Suprapubic skin (tissue), 4 donors: ENCODE measurements at places on chromosomes 5 and 9.

DNA sequence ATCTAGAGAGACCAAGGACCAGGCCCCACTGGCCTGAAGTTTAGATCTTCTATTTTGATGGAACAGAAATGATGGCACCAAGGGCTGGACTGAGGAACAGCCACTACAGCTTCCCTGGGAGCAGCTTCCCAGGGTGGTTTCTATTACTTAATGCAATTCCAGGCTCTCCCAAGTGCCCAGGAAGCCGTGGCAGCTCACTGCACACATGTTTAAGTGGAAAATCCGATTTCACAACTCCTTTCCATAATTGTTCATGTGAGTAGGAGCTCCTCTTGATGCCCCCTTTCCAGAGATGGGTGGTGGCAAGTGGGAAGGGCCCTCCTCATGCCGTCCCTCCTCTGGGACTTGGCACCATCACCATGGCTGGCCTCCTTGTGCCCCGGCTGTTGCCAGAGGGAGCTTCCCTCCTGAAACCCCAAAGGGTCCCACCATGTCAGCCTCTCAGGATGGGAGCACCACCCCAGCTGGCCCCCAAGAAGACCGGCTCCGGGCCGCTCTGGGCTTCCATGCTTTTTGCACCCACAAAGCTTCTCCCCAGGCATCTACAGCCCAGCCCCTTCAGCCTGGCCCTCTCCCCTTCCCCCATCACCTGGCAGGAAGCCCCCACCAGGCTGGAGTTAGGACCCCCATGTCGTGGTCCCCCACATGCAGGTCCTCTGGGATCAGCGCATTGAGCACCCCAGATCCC is 9.1 kb upstream of the UBAC1 start:
- no peak overlapping the region for H3K27ac ChIP-seq
- no peak for DNase-seq

DNA sequence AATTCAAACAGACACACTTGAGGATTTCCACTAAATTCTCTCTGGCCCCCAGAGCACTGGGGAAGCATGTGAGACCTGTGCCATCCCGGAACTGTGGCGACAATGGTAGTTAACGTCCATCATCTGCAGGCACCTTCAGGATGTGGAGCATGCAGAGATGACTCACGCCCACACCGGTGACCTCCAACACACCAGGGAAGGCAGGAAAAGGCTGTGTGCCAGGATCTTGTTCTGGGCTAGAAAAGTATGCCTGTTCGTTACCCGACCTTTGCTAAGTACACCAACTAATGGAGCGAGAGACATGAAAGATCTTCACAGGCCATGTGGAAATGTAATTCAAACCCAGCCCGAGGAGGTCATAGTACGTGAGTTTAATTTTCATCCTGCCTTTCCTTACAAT is 208.8 kb downstream of the MELK start:
- peaks cover 56% of the 10 kb centered on the region for H3K27me3 ChIP-seq
- no peak overlapping the region for H3K27ac ChIP-seq
- H3K4me1 ChIP-seq = no peaks in the 10 kb centered on the region
- H3K4me3 ChIP-seq = no peak overlapping the region
- no peaks in the 10 kb centered on the region for H3K36me3 ChIP-seq

- H3K27me3 ChIP-seq = no peaks in the 10 kb centered on the region
- H3K4me1 ChIP-seq = peaks cover 38% of the 10 kb centered on the region
- no peak overlapping the region for H3K4me3 ChIP-seq
- peak overlapping the region; percentile 26 for H3K27ac ChIP-seq
Observed at GRCh38 chr5:124906339-124907097, 160.1 kb upstream of the ZNF608 start.

DNA sequence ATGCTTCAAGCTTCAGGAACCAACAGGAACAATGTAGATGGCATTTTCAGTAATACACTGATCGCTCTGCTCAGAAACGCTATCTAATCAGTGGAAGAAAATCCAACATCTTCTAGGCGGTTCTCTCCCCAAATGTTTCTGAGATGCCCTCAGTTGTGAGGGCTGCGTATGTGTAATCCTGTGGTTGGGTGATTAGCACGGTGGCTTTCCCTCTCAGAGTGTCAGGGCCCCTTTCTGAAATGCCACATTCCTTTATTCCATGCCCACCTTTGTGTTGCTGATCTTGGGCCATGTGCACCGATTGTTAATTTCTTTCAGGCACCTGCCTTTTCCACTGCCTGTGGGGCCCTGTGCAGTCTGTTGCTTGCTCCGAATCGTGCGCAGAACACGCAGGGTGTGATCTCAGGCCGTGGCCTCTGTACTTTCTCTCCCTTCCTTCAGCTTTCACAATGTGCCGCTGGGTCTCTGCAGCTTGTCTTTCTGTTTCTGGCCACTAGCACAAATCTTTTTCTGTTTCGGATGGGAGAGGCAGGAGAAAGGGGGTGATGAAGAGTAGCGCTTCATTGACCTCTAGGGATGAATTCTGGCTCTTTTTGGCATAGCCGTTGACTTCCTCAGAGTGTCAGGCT is 324.0 kb downstream of the PARP8 start:
- H3K36me3 ChIP-seq = no peaks in the 10 kb centered on the region
- H3K4me3 ChIP-seq = no peak overlapping the region
- H3K4me1 ChIP-seq = no peaks in the 10 kb centered on the region
- H3K27me3 ChIP-seq = no peaks in the 10 kb centered on the region
- no peak for DNase-seq
- no peak overlapping the region for H3K27ac ChIP-seq

DNA sequence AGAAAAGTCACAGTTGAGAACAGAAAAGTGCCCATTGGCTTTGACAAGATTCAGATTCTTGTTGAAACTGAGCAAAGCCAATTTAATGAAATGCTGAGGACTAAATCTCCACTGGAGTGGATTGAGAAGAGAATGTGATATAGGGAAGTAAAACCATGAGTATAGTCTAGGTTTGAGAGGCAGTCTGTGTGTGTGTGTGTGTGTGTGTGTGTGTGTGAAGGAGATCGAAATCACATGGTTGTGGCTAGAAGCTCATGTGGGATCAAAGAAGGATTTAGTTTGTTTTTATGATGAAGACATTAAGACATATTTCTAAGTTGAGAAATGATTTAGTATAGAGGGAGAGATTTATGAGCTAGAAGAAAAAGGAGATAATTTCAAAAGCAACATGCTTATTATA is 275.7 kb upstream of the DAB2 start:
- no peak overlapping the region for H3K4me3 ChIP-seq
- no peak overlapping the region for H3K27ac ChIP-seq
- DNase-seq = no peak
- H3K4me1 ChIP-seq = no peaks in the 10 kb centered on the region
- no peaks in the 10 kb centered on the region for H3K36me3 ChIP-seq
- no peaks in the 10 kb centered on the region for H3K27me3 ChIP-seq

GRCh38 chr5:544675-545355 is 20.6 kb upstream of the SLC9A3 start:
- no peak for DNase-seq
- H3K4me1 ChIP-seq = peaks cover 11% of the 10 kb centered on the region
- peaks cover 55% of the 10 kb centered on the region for H3K27me3 ChIP-seq
- no peak overlapping the region for H3K27ac ChIP-seq

DNA sequence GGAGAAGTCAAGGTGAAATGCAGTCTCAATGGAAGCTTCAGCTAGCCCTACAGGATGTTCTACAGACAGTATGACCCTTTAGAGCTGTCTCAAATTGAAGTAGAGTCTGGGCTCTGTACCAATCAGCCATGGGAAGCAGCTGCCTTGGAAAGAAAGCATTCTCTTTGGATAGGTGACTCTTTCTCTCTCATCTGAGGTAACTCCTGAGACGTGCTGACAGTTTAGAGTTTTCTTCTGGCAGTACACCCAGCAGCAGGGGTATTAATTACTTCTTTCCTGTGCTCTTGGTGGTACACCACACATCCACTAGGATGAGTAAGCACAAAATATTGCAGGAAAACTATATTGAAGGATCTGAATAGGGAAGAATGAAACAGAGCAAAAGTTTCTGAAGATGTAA is 329.6 kb upstream of the RGMB start:
- no peak for DNase-seq
- H3K27me3 ChIP-seq = no peaks in the 10 kb centered on the region
- no peaks in the 10 kb centered on the region for H3K36me3 ChIP-seq
- no peak overlapping the region for H3K4me3 ChIP-seq
- H3K4me1 ChIP-seq = no peaks in the 10 kb centered on the region

GRCh38 chr5:178786417-178786816 is 56.0 kb upstream of the ZNF354A start:
- DNase-seq = no peak
- H3K27me3 ChIP-seq = peaks cover 3% of the 10 kb centered on the region
- H3K4me1 ChIP-seq = no peaks in the 10 kb centered on the region
- H3K27ac ChIP-seq = peak overlapping the region; percentile 18
- H3K4me3 ChIP-seq = no peak overlapping the region
- no peaks in the 10 kb centered on the region for H3K36me3 ChIP-seq

GRCh38 chr5:1180841-1181271 is 20.5 kb upstream of the SLC6A19 start:
- no peaks in the 10 kb centered on the region for H3K4me1 ChIP-seq
- no peak overlapping the region for H3K27ac ChIP-seq
- no peaks in the 10 kb centered on the region for H3K36me3 ChIP-seq
- no peak for DNase-seq

- no peak overlapping the region for H3K27ac ChIP-seq
- peaks cover 13% of the 10 kb centered on the region for H3K27me3 ChIP-seq
- H3K4me1 ChIP-seq = no peaks in the 10 kb centered on the region
- DNase-seq = no peak
- H3K4me3 ChIP-seq = no peak overlapping the region
Observed at GRCh38 chr5:175778951-175779503, 92.4 kb upstream of the CPLX2 start.

GRCh38 chr5:128770907-128771306 is 194.4 kb upstream of the SLC27A6 start:
- H3K27ac ChIP-seq = no peak overlapping the region
- H3K4me3 ChIP-seq = no peak overlapping the region
- DNase-seq = no peak

DNA sequence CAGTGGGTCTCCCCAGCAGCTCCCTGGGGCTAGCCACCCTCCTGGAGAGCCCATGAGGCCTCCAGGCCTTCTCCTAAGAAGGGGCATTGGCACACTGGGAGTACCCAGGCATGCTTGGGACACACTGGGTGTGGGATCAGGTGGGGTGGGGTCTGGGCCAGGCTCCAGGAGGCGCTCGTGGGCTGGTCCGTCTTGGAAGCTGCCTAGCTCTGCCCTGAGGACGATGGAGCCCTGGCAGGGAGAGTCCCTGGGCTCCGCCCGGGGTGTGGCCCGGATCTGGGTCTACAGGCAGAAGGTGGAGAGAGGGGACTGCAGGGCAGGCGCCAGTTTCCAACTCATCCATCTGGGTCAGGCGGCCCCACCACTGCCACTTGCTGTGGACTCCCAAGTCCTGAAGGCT is 2.4 kb downstream of the PRRX2 start:
- peaks cover 45% of the 10 kb centered on the region for H3K4me1 ChIP-seq
- peaks cover 14% of the 10 kb centered on the region for H3K27me3 ChIP-seq
- peak overlapping the region; percentile 58 for H3K4me3 ChIP-seq
- H3K36me3 ChIP-seq = no peaks in the 10 kb centered on the region
- no peak overlapping the region for H3K27ac ChIP-seq

- DNase-seq = no peak
- H3K4me1 ChIP-seq = peaks cover 37% of the 10 kb centered on the region
- peak overlapping the region; percentile 31 for H3K4me3 ChIP-seq
- no peaks in the 10 kb centered on the region for H3K27me3 ChIP-seq
- no peaks in the 10 kb centered on the region for H3K36me3 ChIP-seq
- peak overlapping the region; percentile 82 for H3K27ac ChIP-seq
Observed at GRCh38 chr5:76811214-76811613, 7.6 kb upstream of the F2RL1 start.

DNA sequence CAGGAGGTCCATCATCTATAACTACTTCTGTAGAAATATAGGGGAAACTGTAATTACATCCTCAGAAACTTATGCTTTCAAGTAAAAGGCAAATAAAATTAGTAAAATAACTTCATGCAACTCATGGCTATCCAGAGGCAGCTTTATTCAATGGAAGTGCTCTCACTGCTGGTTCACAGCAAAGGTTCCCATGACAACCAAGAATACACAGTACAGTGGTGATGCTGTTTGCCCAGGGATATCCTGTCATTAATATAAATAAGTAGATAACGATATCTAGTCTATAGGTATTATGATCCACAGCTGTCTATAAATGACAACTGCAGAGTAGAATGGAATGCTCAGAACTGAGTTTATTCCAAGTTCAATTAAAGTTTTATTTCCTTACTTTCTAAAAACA is 390.3 kb downstream of the PDE4D start:
- no peak overlapping the region for H3K27ac ChIP-seq
- H3K4me1 ChIP-seq = no peaks in the 10 kb centered on the region
- H3K36me3 ChIP-seq = no peaks in the 10 kb centered on the region
- H3K27me3 ChIP-seq = no peaks in the 10 kb centered on the region
